Memory B cell (primary cell): ENCODE measurements at places on chromosomes 7 and 10.

GRCh38 chr7:43674559-43675436, 54.5 kb downstream of the COA1 start:
- H3K27me3 ChIP-seq = no peaks in the 10 kb centered on the region
- peaks cover 29% of the 10 kb centered on the region for H3K4me1 ChIP-seq
- no peak overlapping the region for H3K27ac ChIP-seq
- H3K4me3 ChIP-seq = no peak overlapping the region
- peaks cover 28% of the 10 kb centered on the region for H3K36me3 ChIP-seq
- DNase-seq = no peak

- no peaks in the 10 kb centered on the region for H3K27me3 ChIP-seq
- no peak for DNase-seq
- peak overlapping the region; percentile 15 for H3K27ac ChIP-seq
Observed at GRCh38 chr10:71832967-71833366, 18.1 kb downstream of the PSAP start.

- no peaks in the 10 kb centered on the region for H3K36me3 ChIP-seq
- peaks cover 7% of the 10 kb centered on the region for H3K4me1 ChIP-seq
- H3K27ac ChIP-seq = no peak overlapping the region
- DNase-seq = no peak
Observed at GRCh38 chr10:44910602-44911001, 535 bp upstream of the TMEM72 start.

DNA sequence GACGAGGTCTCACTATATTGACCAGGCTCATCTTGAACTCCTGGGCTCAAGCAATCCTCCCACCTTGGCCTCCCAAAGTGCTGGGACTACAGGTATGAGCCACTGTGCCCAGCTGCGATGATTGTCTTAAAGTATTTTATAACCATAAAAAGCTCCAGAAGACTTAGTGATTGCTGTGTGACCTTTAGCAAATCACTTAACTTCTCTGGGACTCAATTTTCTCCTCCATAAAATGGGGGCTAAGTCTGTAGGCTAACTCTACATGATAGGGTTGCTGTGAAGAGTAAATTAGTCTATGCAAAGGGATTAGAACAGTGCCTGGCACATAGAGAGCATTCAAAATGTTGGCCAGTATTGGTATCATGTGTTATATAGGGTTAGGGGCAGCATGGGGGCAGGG, 42.8 kb downstream of the PPIF start:
- H3K4me3 ChIP-seq = no peak overlapping the region
- DNase-seq = no peak
- no peak overlapping the region for H3K27ac ChIP-seq
- H3K36me3 ChIP-seq = no peaks in the 10 kb centered on the region

DNA sequence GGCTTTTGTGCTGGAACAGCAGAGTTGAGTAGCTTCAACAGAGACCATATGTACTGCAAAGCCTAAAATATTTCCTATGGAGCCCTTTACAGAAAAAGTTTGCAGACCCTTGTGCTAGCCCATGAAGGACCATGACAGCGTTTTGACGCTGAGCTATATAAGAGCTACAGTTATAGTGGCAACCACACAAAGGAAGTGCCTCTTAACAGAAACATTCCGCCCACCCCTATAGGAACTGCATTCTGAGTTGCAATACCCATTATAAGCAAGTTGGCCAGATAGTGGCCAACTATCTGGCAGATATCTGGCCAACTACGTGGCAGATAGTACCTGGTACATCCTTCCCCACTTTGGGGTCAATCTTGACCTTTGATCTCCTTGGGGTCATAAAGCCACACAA, 47.5 kb upstream of the DMBT1 start:
- H3K27ac ChIP-seq = no peak overlapping the region
- no peaks in the 10 kb centered on the region for H3K36me3 ChIP-seq
- no peaks in the 10 kb centered on the region for H3K27me3 ChIP-seq
- DNase-seq = no peak

DNA sequence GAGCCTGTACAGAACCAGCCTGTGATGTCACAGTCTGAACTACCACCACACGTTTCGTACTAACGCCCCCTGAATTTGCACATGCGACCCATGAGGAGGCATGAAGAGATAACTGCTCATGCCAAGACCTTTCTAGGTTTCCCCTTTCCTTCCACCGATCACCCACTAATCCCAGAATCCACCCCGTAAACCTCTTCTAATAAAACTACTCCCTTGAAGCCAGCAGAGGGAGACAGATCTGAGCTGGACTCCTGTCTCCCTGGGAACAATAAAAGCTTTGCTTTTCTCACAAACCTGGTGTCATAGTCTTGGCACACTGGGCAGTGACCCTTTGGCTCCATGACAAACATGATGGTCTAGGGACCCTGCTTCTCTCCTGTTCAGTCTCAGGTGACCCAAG, 144.5 kb downstream of the FRMD4A start:
- H3K36me3 ChIP-seq = no peaks in the 10 kb centered on the region
- H3K27ac ChIP-seq = peak overlapping the region; percentile 100
- H3K4me1 ChIP-seq = peaks cover 19% of the 10 kb centered on the region
- no peak overlapping the region for H3K4me3 ChIP-seq
- H3K27me3 ChIP-seq = peaks cover 8% of the 10 kb centered on the region

- H3K27ac ChIP-seq = no peak overlapping the region
- no peak overlapping the region for H3K4me3 ChIP-seq
- H3K4me1 ChIP-seq = no peaks in the 10 kb centered on the region
- H3K27me3 ChIP-seq = peaks cover 35% of the 10 kb centered on the region
Observed at GRCh38 chr7:151902311-151902710, 25.4 kb upstream of the PRKAG2 start.

DNA sequence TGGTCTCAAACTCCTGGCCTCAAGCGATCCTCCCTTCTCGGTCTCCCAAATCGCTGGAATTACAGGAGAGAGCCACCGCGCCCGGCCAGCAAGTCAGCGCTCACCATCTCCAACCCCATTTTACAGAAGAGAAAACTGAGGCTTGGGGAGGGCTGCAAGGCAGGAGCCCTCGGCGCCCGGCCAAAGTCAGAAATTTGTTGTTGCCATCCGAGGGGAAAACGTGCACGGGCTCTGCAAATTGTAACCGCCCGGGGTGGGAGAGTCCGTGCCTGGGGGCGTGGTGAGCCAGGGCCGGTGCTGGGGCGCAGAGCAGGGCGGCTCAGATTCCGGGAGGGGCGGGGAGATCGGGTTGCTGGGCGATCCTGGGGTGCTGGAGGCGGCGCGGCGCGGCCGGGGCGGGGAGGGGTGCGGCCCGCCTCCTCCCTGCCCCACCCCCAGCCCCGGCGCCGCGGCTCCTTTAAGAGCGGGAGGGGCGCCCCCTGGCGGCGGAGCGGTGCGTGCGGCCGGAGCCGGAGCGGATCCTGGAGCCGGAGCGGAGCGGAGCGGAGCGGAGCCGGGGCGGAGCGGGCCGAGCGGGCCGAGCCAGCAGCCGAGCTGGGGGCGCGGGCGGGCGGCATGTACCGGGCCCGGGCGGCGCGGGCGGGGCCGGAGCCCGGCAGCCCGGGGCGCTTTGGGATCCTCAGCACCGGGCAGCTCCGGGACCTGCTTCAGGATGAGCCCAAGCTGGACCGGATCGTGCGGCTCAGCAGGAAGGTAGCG, at the start of gene VPS37D:
TSS of gene VPS37D (plus strand) at position 488 of the 759 bp plus-strand sequence. CDS start at position 616, 128 bp downstream.
- peaks cover 5% of the 10 kb centered on the region for H3K36me3 ChIP-seq
- DNase-seq = peak; percentile 97
- peaks cover 24% of the 10 kb centered on the region for H3K27me3 ChIP-seq
- peak within 1 kb of the TSS; percentile 81 for H3K4me3 ChIP-seq

- no peak overlapping the region for H3K27ac ChIP-seq
- no peak for DNase-seq
- no peaks in the 10 kb centered on the region for H3K27me3 ChIP-seq
- peaks cover 25% of the 10 kb centered on the region for H3K4me1 ChIP-seq
- H3K4me3 ChIP-seq = no peak overlapping the region
Observed at GRCh38 chr7:155710031-155710430, 65.6 kb downstream of the RBM33 start.

- peaks cover 3% of the 10 kb centered on the region for H3K36me3 ChIP-seq
- H3K4me1 ChIP-seq = peaks cover 40% of the 10 kb centered on the region
- H3K27ac ChIP-seq = peak overlapping the region; percentile 90
- DNase-seq = no peak
- peak overlapping the region; percentile 64 for H3K4me3 ChIP-seq
- H3K27me3 ChIP-seq = no peaks in the 10 kb centered on the region
Observed at GRCh38 chr7:18573410-18574234, 78.1 kb downstream of the HDAC9 start.

DNA sequence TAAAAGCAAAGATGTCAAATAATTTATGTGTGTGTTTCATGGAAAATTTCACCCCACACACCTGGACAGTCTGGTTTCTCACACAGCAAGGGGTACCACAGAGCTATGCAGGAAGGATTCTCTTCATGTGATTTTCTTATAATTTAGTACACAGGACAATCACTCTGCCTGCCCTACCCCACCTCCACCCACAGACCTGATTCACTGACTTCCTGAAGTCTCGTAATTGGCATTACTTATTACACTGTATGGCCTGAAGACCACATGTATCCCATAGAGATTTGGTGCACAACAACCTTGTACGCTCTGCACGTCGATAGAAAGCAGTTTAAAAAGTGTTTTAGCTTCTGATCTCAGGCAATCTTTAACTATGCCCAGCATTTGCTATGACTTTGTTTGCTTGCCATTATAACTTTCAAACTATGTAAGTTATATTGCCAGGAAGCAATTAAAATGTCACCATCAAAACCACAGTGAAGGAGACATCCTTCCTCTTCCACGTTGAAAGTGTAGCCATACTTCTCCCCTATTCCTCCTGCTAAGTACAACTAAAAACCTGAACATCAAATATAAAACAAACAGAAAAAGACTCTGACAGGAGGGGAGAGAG, 279.4 kb upstream of the IMMP2L start:
- no peaks in the 10 kb centered on the region for H3K4me1 ChIP-seq
- no peak overlapping the region for H3K4me3 ChIP-seq
- no peaks in the 10 kb centered on the region for H3K27me3 ChIP-seq
- H3K27ac ChIP-seq = no peak overlapping the region
- H3K36me3 ChIP-seq = peaks cover 2% of the 10 kb centered on the region
